Activated T-cell treated with anti-CD3 and anti-CD28 coated beads for 4 hours (primary cell): ENCODE measurements at places on chromosomes 12 and 14.

GRCh38 chr12:6960593-6961277, 9.6 kb downstream of the PTPN6 start:
- DNase-seq: no peak

- DNase-seq: no peak
These were observed 9.6 kb downstream of the TSPAN9 start for GRCh38 chr12:3086729-3087323.

DNA sequence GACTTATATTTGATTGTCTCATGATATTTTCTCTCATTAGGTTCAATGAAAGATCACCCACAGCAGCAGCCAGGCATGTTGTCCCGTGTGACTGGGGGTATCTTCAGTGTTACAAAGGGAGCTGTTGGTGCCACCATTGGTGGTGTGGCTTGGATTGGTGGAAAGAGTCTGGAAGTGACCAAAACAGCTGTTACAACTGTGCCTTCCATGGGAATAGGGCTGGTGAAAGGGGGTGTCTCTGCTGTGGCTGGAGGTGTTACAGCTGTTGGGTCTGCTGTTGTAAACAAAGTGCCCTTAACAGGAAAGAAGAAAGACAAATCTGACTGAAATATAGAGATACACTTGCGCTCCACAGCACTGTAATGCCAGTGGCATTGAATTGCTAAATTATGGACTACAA, 15.4 kb downstream of the TMEM263 start:
- DNase-seq: no peak

DNA sequence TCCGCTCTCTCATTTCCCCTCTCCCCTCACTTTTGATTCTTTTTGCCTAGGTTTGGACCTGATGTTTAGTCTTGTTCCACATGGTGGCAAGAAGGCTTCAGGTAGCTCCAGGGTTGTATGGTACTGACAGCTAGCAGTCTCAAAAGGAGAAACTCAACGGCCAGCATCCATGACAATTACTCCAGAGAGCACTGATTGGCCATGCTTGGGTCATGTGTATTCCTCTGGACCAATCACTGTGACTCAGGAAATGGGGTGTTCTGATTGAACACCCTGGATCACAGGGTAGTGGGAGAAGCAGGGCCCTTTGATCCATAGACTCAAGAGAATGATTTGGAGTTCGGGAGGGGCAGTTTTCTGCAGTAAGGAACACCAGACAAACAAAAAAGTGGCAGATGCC, 45.3 kb downstream of the DYRK2 start:
- no peak for DNase-seq

GRCh38 chr12:108831309-108831991, 25.9 kb downstream of the SSH1 start:
- no peak for DNase-seq

DNA sequence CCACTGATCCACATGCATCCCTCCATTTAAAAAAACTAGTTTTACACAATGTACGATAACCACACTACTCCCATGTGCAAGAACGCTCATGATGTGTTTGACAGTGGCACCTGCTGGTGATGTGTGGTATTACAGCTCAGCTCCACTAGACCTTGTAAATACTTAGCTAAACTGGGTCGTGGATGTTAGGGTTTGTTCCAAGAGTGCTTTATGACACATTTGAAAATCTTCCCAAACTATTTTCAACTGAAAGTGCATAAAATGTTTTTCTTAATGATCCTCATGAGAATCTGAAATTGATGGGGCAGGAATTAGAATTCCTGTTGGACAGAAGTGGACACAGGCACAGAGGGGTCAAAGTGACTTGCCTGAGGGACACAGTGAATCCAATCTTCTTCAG, 99.2 kb downstream of the SCARB1 start:
- peak; percentile 31 for DNase-seq

DNA sequence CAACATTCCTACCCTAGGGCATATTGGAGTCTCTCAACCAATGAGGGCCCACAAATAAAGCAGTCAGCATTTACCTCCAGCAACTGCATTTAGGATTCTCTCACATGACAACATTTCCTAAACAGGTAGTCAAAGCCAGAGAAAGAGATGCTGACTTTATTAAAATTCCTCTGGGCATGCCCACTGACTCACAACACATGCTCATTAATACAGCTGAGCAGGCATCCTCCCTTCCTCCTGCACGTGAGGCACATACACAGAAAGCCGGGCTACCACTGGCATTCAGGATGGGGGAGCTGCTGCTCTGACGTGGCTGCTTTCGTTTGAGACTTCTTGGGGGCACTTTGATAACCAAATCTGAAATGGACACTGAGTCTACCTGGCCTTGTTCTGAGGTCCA, 174.1 kb downstream of the NRXN3 start:
- DNase-seq: no peak

GRCh38 chr12:10512798-10513197, 7.1 kb downstream of the EIF2S3B start:
- DNase-seq: no peak

DNA sequence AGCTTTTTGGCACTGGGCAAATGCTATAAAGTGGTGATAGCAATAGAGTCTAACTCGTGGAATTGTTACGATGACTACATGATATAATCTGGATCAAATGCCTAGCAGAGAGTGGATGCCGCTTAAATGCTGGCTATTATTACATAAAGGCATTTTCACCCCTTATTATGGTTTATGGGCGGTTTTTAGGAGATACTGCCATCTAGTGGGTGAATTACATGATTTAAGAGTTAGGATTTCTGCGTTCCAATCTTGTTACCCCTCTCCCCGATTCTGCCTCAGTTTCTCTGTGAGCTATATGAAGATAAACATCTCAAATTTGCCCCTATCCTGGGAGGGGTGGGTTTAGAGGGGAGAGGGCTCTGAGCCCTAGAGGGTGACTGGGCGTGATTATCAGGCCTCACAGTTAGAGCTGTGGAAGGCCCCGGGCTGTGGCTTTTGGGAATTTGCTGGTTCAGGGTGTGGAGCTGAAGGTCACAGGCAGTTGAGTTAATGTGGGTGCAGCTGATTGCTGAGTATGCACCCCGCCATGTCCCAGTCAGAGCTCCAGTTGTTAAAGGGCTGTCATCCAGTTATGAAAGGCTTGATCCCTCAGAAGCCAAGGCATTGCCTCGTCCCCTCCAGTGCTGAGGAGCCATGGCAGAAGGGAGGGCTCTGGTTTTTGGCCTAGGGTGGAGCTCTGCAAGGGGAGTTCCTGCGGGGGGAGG, 14.4 kb downstream of the CLSTN3 start:
- DNase-seq: no peak

DNA sequence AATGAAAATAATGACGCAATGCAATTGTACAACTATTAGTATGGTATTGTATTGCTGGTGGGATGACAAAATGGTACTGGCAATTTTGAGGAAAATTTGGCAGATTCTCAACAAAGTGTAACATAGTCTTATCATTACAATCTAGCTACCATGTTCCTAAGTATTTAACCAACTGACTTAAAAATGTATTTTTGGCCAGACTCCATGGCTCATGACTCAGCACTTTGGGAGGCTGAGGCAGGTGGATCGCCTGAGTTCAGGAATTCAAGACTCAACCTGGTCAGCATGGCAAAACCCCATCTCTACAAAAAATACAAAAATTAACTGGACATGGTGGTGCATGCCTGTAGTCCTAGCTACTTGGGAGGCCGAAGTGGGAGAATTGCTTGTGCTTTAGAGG, 1409.5 kb downstream of the AACS start:
- DNase-seq: no peak

- DNase-seq: peak; percentile 30
These were observed 227.1 kb upstream of the KRR1 start for GRCh38 chr12:75738486-75738885.

DNA sequence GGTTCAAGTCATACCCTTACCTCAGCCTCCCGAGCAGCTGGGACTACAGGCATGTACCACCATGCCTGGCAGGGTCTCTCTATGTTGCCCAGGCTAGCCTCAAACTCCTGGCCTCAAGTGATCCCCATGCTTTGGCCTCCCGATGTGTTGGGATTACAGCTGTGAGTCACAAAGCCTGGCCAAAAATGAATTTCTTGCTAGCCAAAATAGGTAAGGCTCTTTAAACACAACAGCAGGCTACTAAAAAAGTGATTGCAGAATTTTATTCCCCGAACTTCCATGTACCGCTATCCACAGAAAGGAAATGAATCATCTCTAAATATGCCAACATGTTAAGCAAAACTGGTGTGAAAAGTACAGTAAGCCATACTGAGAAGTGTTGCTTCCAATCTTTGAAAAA, 50.6 kb downstream of the WDHD1 start:
- DNase-seq: no peak

GRCh38 chr14:74551431-74552371, 58.1 kb downstream of the ISCA2 start:
- no peak for DNase-seq

- DNase-seq: no peak
These were observed 1.2 kb upstream of the WDR20 start for GRCh38 chr14:102138535-102138934.

DNA sequence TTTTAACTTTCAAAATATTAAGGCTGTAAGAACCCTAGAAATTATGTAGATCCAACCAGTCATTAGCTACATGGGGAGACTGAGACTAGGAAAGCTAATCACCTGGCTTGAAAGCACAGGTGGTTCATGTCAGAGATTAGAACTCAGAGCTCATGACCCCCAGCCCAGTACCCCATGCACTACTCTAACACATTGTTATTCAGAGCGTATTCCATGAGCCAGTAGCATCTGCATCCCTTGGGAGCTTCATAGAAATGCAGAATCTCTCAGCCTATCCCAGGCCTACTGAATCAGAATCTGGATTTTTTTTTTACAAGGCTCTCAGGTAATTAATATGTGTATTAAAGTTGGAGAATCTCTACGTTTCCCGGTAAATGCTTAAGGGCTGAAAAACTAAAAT, 161.7 kb downstream of the BTG1 start:
- no peak for DNase-seq

- no peak for DNase-seq
These were observed 63.4 kb upstream of the FUT8 start for GRCh38 chr14:65349100-65349499.
